ENCODE measurements at places on chromosomes 7 and 10. TPM values are rescaled to one million over a fixed set of nuclear protein-coding genes. Genes with fewer than 3 reads are reported as not detected.

DNA sequence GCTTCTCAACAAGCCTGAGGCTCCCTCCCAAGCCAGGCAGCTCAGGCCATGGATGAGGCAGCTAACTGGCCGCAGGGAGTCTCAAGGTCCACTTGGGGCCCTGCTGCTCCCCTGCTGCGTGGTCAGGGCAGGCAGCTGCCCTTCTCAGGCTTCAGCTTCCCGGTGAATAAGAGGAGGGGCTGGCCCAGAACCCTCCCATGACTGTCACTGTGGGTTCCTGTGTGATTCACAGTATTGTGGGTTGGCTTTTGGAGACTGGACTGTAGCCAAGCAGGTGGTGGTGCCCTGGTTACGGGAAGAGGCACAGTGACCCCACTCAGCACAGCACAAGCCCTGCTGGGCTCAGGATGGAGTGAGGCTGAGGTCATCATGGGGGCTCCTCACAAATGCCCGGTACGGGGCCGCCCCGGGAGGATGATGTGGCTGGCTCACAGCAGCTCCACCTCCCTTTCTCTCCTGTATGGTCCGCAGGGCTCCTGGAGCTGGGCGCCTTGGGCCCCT, 189.8 kb downstream of the HECW1 start:
- no peak for DNase-seq
- no peak overlapping the region for H3K4me3 ChIP-seq
- peaks cover 4% of the 10 kb centered on the region for H3K4me1 ChIP-seq
- H3K27ac ChIP-seq = no peak overlapping the region
- H3K27me3 ChIP-seq = no peaks in the 10 kb centered on the region
- no peaks in the 10 kb centered on the region for H3K36me3 ChIP-seq

DNA sequence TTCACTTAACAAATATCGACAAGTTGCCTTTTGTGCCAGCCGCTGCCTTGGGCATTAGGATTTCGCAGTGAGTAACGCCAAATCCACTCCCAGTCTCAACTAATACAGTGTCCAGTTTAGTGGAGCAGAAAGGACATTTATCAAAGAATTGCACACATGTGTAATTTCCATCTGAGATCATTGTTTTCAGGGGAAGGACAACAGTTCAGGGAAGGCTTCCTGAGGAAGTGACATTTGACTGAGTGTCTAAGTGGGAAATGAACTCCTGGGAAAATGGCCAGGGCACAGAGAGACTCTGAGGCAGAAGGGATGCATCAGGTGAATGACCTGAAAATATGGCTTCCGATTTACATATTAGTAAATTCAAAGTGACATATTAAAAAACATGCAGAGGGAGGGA, 89.4 kb downstream of the ITGA8 start:
- no peaks in the 10 kb centered on the region for H3K27me3 ChIP-seq
- no peak for DNase-seq
- H3K4me3 ChIP-seq = no peak overlapping the region
- H3K27ac ChIP-seq = no peak overlapping the region
- H3K4me1 ChIP-seq = peaks cover 9% of the 10 kb centered on the region

DNA sequence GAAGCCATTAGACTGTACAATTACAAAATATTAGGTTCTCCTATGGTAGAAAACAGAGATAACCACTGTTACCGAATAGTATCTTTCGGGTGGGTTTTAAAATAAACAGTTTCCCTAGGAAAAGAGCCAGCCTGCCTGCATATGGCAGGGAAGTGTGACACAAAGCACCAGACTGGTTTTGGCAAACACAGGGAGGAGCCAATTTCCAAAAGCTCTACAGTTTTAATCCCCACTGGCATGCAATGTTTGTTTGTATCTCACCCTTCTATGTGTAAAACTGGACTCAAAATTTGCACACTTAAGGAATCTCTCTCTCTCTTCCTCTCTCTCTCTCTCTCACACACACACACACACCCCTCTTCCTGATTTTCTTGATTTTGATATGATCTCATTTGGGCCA, 261.7 kb downstream of the ETV1 start:
- no peaks in the 10 kb centered on the region for H3K36me3 ChIP-seq
- H3K4me1 ChIP-seq = no peaks in the 10 kb centered on the region
- H3K27ac ChIP-seq = no peak overlapping the region
- H3K27me3 ChIP-seq = no peaks in the 10 kb centered on the region
- no peak overlapping the region for H3K4me3 ChIP-seq
- DNase-seq = no peak

GRCh38 chr7:116122972-116123595, 87.3 kb upstream of the TES start:
- peaks cover 26% of the 10 kb centered on the region for H3K27me3 ChIP-seq
- peak; percentile 10 for DNase-seq
- no peak overlapping the region for H3K27ac ChIP-seq
- H3K4me3 ChIP-seq = no peak overlapping the region

GRCh38 chr10:1762076-1762475, 24.8 kb upstream of the ADARB2 start:
- no peak overlapping the region for H3K27ac ChIP-seq
- no peaks in the 10 kb centered on the region for H3K36me3 ChIP-seq
- no peak overlapping the region for H3K4me3 ChIP-seq
- no peak for DNase-seq
- H3K4me1 ChIP-seq = no peaks in the 10 kb centered on the region

SDK1 gene
- total RNA-seq = 8.7 TPM

ZNF862 gene
- total RNA-seq = 3.3 TPM

- no peak overlapping the region for H3K27ac ChIP-seq
- H3K27me3 ChIP-seq = no peaks in the 10 kb centered on the region
- H3K36me3 ChIP-seq = peaks cover 19% of the 10 kb centered on the region
- H3K4me3 ChIP-seq = no peak overlapping the region
- DNase-seq = no peak
Observed at GRCh38 chr7:99469381-99470065, 3.2 kb upstream of the ZNF789 start.

DNA sequence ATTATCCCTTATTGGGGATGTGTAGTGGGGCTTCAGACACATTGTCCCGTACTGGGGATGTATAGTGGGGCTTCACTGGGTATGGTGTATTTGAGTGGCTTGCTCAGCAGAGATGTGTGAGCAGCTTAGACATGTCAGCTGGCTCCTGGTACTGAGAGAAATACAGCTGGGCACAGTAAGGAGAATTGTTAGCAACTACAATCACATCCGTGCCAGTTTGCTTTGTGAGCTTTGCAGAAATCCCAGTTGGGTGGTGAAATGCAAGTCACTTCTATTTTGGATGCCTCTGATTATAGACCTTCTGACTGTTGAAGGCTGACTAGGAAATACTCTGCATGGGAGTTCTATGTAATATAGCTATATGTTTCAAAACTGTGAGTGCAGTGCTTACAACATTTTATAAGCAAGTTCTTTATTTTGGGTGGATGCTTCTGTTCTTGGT, 10.8 kb downstream of the CCNY start:
- no peak for DNase-seq

GRCh38 chr10:116408719-116409118, 18.9 kb upstream of the PNLIPRP3 start:
- no peak overlapping the region for H3K27ac ChIP-seq
- no peaks in the 10 kb centered on the region for H3K27me3 ChIP-seq
- DNase-seq = no peak
- no peak overlapping the region for H3K4me3 ChIP-seq
- no peaks in the 10 kb centered on the region for H3K36me3 ChIP-seq

HIBADH gene
- 57.0 TPM for total RNA-seq

DNA sequence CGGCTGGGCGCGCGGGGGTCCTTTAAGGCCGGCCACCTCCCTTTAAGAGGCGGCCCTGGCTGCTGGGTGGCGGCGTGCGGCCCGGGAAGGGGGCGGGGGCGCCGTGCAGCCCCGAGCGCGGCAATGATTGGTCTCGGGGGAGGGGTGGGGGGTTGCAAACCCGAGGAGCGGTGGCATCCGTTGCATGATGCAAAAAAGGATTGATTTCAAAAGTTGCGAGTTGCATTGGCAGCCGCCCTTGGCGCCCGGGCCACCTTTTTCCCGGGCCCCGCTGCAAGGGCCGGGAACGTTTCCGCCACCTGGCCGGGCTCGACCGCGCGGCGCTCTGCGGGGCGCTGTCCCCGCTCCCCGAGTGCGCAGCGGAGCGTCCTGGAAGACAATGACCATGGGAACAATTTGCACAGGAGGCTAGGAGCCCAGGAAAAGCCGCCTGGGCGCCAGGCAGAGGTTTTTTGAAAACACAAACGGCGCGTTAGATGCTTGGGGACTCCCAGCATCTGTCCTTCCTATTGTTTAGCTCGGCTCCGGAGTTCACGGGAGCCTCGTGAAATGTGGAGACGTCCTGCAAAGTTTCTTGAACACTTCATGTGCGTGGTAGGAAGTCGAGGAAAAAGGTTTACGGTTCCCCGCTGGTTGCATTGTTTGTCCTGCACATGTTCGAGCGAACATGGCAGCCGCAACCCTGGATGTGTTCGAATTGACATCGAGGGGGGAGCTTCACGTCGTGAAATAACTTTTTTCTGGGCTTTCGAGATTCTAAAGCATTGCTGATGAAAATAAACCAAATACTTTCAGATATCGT, at the start of gene SEPHS1:
TSS of gene SEPHS1 (minus strand) at position 78 of the 802 bp plus-strand sequence. CDS start 3,343 bp downstream, outside the sequence.
- H3K36me3 ChIP-seq = peaks cover 19% of the 10 kb centered on the region
- peak within 1 kb of the TSS; percentile 91 for H3K27ac ChIP-seq
- peaks cover 20% of the 10 kb centered on the region for H3K4me1 ChIP-seq
- H3K27me3 ChIP-seq = peaks cover 3% of the 10 kb centered on the region
- H3K4me3 ChIP-seq = peak within 1 kb of the TSS; percentile 96
- DNase-seq = peak; percentile 81

- no peaks in the 10 kb centered on the region for H3K27me3 ChIP-seq
- H3K4me3 ChIP-seq = no peak overlapping the region
- no peak overlapping the region for H3K27ac ChIP-seq
- no peaks in the 10 kb centered on the region for H3K36me3 ChIP-seq
- H3K4me1 ChIP-seq = no peaks in the 10 kb centered on the region
- no peak for DNase-seq
Observed at GRCh38 chr7:105894131-105894530, 17.7 kb upstream of the ATXN7L1 start.

SORCS1 gene
- total RNA-seq = not detected

DGKI gene
- total RNA-seq = 1.6 TPM

GRCh38 chr10:103802081-103802480, 53.3 kb downstream of the SH3PXD2A start:
- H3K27ac ChIP-seq = no peak overlapping the region
- H3K4me3 ChIP-seq = no peak overlapping the region
- H3K4me1 ChIP-seq = peaks cover 17% of the 10 kb centered on the region
- DNase-seq = no peak
- H3K36me3 ChIP-seq = no peaks in the 10 kb centered on the region
- no peaks in the 10 kb centered on the region for H3K27me3 ChIP-seq

DNA sequence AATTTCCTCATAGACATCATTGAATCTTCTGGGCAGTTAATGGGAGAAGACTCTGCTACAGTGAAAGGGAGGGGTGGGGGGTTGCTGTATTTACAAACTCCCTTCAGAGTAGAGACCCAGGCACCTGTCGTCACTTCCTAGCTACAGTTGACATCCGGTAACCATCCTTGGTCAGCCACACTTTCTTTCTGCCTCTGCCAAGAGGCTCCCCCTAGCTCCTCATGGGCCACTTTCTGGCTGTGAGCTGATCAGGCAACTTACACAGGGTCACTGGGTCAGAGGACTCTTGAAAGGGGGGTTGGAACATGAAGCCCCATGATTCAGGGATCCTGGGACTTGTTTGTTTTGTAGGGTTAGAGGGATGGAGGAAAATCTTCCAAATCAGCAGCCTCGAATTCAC, 1.2 kb downstream of the TECPR1 start:
- no peak overlapping the region for H3K4me3 ChIP-seq
- H3K4me1 ChIP-seq = peaks cover 17% of the 10 kb centered on the region
- no peak overlapping the region for H3K27ac ChIP-seq

NME8 gene
- not detected for total RNA-seq

GRCh38 chr7:5231811-5232484, 41.9 kb downstream of the WIPI2 start:
- H3K4me3 ChIP-seq = no peak overlapping the region
- no peaks in the 10 kb centered on the region for H3K27me3 ChIP-seq
- peaks cover 37% of the 10 kb centered on the region for H3K36me3 ChIP-seq
- H3K27ac ChIP-seq = no peak overlapping the region
- no peak for DNase-seq
- no peaks in the 10 kb centered on the region for H3K4me1 ChIP-seq

MARCHF5 gene
- total RNA-seq = 11.7 TPM

- H3K36me3 ChIP-seq = no peaks in the 10 kb centered on the region
- H3K27me3 ChIP-seq = no peaks in the 10 kb centered on the region
- no peak for DNase-seq
- no peak overlapping the region for H3K4me3 ChIP-seq
Observed at GRCh38 chr10:114064151-114065048, 20.7 kb downstream of the ADRB1 start.

ADRA2A gene
- total RNA-seq = 0.53 TPM

- no peaks in the 10 kb centered on the region for H3K4me1 ChIP-seq
- H3K27me3 ChIP-seq = no peaks in the 10 kb centered on the region
- no peak for DNase-seq
Observed at GRCh38 chr7:112573302-112574039, 92.7 kb downstream of the LSMEM1 start.

Measured in SJSA1 (cell line).